NCI-H187 (cell line): ENCODE measurements at places on chromosomes 1 and 21.

GRCh38 chr1:244836135-244836521, 670 bp downstream of the COX20 start:
- DNase-seq: no peak

GRCh38 chr1:163912170-163912884, 590.6 kb downstream of the NUF2 start:
- no peak for DNase-seq

DNA sequence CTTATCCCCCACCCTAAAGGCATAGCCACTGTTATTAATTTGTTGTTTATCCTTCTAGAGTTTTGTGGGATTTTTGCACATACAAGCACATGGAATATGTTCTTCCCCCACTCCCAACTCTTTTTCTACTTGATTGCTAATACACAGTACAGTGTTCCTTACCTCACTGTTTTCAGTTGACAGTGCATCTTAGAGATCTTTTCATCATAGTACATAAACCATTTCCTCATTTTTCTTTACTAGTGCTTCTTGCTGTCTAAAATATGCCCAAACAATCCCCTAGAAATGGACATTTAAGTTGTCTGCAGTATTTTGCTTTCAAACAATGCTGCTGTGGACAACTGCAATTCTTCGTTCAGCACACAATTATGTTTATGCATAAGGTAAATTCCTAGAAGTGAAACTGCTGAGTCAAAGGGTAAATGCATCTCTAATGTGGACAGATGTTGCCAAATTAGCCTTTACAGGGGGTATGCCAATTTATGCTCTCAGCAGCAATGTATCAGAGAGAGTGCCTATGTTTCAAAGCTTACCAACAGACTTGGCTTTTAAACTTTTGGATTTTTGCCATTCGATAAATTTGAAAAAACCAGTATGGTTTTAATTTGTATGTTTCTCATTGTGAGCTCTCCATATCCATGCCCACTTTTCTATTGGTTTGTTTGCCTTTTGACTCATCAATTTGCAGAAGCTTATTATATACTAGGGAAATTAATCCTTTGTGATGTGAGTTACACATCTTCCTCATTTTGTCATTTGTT, 132.6 kb downstream of the MRPS6 start:
- DNase-seq: no peak

DNA sequence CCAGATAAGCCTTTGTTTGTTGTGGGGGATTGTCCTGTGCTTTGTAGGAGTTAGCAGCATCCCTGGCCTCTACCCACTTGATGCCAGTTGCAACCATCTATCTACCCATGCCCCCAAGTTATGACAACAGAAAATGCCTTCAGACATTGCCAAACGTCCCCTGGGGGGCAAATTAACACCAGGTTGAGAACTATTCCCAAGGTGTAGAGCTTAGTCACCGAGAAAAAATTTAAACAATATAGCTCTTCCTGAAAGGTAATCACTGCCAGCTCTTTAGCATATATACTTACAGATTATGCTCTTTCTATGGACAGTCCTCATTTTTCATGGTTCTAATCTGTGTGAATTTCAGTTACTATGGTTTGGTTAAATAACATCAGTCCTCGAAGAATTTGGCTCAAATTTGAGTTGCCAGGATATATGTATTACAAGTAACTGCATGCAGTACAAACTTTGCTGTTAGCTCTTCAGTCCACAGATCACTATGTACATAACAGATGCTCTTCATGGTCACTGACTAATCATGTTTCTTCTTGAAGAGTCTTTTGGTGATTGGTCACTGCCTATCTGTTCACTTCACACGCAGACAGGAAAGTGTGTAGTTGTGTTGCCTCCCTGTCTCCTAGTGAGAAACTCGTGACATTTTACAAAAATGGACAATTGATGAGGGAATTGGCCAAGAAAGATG, 25.2 kb downstream of the MAPKAPK2 start:
- no peak for DNase-seq

DNA sequence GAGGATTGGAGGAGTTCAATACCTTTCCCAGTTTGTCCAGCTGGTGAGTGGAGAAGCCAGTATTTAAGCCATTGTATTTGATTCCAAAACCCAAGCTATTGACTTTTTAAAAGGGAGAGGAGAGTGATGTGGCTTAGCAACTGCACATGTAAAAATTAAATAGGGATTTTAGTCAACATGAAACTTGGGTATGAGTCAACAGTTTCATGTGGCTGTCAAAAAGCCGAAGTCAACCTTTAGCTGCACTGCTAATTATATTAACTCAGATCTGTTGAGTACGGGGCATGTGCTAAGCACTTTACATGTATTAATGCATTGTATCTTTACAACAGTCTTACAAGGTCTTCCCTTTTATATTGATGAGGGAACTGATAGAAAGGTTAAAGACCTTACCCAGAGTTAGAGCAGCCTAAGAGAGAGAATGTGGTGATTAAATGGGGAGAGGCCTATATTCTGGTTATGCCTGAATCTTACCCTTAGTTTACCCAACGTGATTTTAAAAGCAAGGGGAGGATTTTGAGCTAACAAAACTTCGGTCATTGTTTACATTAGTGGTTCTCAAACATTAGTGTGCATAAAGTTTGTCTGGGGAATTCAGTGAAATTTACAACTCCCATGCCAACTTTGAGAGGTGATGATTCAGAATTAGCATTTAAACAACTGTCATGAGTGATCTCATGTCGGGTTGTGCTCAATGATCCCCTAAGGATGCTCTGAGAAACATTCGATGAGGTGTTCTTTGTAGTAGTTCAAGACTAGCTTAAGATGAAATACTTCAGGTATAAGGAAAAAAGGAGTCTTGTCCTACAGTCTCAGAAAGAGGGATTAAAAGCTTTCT, 6.9 kb upstream of the SLC35F3 start:
- no peak for DNase-seq

- DNase-seq: no peak
Measured at GRCh38 chr1:11536573-11537379, 57.8 kb downstream of the DISP3 start.

DNA sequence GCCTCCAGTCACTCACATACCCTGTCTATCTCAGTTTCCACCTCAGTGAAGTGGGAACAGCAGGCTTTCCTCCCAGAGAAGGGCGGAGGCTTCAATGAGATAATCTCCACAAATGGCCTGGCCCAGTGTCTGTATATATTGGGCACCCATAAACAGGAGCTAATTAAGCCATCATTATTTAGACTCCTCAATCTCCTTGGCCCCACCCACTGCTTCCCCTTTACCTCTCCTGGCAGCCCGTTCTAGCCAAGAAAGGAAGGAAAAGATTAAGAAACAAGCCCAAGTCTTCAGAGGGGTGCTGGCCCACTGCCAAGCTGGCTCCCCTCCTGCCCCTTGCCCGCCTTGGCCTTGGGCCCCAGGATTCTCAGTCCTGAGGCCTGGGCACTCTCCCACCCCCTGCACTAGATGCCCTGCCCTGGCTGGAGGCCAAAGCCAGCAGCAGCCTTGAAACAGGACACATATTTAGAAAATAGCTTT, 15.9 kb upstream of the EPB41 start:
- no peak for DNase-seq

GRCh38 chr1:2019571-2020309, 595 bp downstream of the GABRD start:
- no peak for DNase-seq

DNA sequence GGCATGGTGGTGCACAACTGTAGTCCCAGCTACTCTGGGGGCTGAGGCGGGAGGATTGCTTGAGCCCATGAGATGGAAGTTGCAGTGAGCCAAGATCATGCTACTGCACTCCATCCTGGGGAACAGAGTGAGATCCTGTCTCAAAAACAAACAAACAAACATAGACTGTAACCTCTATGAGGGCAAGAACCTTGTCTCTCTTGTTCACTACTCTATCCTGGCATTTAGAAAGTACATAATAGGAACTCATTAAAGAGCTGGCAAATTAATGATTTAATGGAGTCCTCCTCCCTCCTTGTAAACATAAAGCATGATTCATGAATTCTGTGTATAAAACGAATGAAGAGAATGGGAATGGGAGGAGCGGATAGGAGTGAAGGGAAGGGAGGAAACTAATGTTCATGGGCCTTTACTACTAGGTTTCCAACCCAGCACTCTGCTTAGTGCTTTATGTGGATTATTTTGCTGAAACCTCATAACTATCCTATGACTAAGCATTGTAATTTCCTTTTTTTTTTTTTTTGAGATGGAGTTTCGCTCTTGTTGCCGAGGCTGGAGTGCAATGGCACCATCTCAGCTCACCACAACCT, 8.6 kb downstream of the LMOD1 start:
- no peak for DNase-seq

- DNase-seq: no peak
Measured at GRCh38 chr1:67747671-67748546, 62.9 kb downstream of the GADD45A start.

DNA sequence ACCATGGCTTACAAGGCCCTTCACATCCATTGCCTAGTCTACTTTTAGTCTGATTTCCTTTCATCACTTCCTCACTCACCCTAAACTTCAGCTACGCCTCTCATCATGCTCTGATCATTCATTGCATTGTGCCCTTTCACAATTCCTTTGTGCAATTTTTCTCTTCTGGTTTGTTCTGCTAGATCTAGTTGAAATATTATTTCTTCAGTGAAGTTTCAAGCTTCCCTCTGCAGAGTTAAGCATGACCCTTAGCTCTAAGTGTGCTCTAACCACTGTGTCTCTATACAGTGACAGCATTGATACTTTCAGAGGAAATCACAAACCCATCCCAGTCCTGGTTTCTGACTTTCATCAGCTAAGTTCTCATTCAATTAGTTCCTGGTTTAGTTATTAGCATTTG, 166.1 kb downstream of the PLA2G4A start:
- no peak for DNase-seq

DNA sequence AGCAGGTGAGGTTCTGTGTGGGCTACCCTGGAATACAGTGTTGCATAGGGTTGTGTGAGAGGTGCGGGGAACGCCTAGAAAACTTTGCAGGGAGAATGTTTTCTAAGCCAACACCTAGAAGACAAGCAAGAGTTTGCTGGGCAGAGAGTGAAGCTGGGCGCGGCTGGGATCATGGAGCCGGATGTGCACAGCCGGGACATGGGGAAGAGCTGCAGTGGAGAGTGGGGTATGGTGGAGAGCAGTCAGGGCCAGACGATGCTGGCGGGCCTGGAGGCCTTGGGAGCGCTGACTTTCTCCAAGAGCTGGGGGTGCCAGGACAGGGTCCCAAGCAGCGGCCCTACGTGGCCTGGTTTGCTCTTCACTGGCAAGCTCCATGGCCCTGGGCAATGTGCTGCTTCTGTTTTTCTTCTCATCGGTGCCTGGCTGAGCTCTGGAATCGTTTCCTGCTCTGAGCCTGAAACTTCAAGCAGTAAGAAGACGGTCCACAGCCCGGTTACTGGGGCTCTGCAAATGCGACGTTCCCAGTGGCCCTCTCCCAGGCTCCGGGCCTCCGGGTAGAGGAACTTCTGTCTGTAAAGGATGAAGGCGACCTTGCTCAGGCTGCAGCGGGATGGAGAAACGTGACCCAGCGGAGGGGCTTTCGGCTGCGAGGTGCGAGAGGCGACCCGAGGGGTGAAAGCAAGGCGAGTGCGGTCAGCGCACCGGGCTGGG, 51.9 kb upstream of the CD34 start:
- DNase-seq: no peak

DNA sequence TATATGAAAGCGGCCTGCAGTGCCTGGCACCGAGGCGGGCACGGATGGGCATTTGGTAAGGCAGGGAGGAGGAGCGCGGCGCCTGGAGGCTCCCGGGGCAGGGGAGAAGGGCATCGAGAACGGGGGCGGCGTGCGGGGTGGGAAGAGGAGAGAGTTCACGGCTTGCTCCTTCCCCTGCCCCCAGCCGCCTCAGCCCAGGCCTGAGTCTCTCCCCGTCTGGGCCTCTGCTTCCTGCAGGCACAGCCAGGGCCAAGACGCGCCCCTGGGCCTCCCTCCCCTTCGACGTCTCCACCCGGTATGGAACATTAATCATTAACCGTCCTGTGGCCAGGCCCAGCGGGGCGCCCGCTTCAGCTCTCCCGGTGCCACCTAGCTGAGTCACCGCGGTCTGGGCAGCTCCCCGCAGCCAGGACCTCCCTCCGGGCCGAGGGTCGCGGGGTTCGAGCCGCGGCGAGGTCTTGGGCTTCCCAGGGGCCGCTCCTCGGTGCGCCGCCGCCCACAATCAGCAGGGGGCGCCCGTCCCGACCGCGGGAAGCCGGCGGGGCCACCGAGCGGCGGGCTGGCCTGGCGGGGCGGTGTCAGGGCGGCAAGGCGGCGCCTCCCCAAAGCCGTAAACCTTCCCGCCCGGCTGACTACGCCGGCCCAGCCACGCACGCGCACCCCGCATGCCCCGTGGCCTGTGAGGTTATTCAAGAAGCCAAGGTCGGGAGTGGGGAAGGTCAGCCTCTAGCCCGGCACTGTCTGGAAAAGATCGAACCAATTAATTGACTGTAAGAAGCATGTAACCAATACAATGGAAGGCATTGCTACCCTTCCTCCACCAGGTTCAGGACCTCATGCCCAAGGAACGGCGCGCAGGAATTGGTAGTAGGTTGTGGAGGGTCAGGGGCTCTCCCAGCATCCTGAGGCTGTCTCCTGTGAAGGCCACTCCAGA, 23.4 kb upstream of the RD3 start:
- no peak for DNase-seq

DNA sequence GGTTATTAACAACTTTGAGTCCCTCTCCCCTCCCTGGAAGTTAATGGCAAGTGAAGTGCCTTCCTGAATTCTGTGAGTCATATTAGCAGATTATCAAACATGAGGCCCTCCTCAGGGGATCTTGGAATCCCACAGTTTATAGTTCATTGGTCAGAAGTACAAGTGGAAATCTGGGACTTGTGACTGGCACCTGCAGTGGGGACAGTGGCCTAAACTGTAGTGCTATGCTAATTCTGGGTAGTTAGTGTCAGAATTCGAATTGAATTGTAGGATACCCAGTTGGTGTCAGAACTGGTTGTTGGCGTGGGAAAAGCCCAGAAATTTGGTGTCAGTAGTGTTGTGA, 26.2 kb downstream of the ZYG11B start:
- no peak for DNase-seq

GRCh38 chr1:48916130-48917069, 139.7 kb upstream of the BEND5 start:
- no peak for DNase-seq

DNA sequence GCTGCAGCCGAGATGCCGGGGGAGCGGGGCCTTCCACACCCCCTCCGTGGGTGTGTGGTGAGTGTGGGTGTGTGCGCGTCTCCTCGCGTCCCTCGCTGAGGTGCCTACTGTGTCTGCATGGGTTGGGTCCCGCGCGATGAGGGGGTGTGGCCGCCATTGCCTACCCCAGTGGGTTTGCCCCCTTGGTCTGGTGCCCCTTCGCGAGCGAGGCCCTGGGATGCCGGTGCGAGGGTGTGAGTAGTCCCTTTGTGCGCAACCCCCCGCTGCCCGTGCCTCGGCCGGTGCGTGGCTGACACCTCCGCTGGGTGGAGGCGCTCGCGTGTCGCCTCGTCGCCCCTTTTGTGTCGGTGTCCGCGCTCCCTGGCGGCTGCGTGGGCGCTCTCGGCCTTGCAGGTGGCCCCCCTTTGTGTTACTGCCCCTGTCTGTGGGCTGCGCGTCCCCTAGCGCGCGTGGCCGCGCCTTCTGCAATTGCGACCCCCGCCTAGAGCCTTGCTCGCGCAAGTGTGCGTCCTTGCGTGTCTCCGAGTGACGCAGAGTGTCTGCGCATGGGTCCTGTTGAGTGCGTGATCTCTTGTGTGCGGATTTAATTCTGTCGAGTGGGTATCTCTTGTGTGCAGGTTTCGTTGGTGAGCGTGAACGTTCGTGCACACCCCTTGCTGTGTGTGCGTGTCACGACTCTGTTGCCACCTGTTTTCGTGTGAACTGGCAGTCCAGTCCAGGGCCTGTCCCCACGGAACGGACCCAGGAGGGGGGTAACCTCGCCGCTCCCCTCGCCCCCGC, 553 bp downstream of the TTC3 start:
- no peak for DNase-seq
